ENCODE measurements at places on chromosomes 13 and 19. TPM values are rescaled to one million over a fixed set of nuclear protein-coding genes. Genes with fewer than 3 reads are reported as not detected.

DNA sequence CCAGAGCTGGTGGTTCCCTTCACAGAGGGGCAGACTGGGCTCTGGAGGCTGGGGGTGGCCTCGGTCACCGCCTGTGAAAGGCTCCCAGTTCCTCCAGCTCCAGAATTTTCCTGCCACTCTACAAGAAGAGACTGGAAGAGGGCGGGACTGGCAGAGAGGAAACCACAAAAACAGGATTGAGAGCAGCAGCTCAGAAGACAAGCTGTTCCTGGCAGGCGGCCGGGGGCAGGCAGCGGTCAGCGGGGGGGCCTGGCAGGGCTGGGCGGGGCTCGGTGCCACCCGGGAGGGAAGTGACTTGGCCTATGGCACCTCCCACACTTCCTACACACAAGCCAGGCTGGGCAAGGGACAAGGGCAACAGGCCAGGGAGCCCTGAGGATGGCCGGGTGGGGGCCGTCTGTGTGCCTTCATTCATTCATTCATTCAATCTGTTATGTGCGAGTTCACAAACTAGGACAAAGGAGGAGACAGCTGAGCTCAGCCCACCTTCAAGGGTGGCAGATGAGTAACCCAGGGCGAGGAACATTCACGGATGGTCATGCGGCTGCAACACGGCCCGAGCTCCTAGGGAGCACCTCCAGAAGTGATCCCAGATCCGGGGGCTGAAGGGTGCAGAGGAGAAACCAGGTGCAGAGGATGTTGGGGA, 16.9 kb upstream of the BTBD2 start:
- peak; percentile 99 for DNase-seq

- no peak for DNase-seq
Measured at GRCh38 chr13:105048677-105049076, 1486.8 kb downstream of the EFNB2 start.

- DNase-seq = no peak
Measured at GRCh38 chr13:19572280-19572679, 10.9 kb upstream of the TPTE2 start.

- no peak for DNase-seq
Measured at GRCh38 chr19:10289836-10290356, at the start of gene ICAM5. ICAM5 (plus strand) TSS chr19:10289952; CDS start chr19:10290044, 92 bp downstream.

GRCh38 chr19:35868172-35868822, at the start of gene APLP1:
APLP1 (plus strand) TSS chr19:35868574; CDS start chr19:35868637, 63 bp downstream.
- peak; percentile 95 for DNase-seq

- DNase-seq = no peak
Measured at GRCh38 chr19:31127134-31127967, 221.9 kb downstream of the TSHZ3 start.

- no peak for DNase-seq
Measured at GRCh38 chr13:94057618-94058186, 421.8 kb downstream of the DCT start.

DNA sequence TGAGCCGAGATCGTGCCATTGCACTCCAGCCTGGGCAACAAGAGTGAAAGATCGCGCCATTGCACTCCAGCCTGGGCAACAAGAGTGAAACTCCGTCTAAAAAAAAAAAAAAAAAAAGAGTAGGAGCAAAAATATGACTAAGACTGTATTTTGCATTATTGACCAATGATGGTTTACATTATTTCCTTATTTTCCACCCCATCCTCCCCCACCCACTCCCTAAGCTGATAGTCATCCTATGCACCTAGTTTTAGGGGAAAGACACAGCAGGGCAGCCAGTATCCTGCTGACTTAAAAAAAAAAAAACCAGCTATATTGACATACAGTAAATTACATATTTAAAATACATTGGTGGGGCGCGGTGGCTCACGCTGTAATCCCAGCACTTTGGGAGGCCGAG, 25.1 kb downstream of the VAV1 start:
- DNase-seq = no peak

GRCh38 chr13:110518571-110518970, 43.0 kb downstream of the RAB20 start:
- peak; percentile 50 for DNase-seq

GRCh38 chr19:43707158-43707712, 8.6 kb upstream of the IRGC start:
- DNase-seq = no peak

- DNase-seq = no peak
Measured at GRCh38 chr13:103884101-103884723, 818.0 kb upstream of the SLC10A2 start.

DNA sequence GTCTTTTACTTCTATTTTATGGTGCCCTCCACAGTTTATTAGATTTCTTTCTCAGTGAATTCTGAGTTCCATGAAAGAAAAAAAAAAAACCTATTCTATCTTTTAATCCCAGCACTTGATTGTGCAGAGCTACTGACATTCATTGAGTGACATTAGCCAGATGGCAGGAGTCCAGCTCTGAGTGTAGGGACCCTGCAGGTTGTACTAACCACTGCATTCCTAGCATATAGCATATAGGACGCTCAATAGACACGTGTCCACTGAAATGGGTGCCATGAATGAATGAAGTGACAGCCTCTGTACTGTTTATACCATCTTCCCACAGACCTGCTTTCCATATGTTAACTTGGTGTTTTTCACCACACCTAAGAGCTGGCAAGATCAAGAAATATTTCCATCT, 206.3 kb downstream of the RAP2A start:
- DNase-seq = no peak

DNA sequence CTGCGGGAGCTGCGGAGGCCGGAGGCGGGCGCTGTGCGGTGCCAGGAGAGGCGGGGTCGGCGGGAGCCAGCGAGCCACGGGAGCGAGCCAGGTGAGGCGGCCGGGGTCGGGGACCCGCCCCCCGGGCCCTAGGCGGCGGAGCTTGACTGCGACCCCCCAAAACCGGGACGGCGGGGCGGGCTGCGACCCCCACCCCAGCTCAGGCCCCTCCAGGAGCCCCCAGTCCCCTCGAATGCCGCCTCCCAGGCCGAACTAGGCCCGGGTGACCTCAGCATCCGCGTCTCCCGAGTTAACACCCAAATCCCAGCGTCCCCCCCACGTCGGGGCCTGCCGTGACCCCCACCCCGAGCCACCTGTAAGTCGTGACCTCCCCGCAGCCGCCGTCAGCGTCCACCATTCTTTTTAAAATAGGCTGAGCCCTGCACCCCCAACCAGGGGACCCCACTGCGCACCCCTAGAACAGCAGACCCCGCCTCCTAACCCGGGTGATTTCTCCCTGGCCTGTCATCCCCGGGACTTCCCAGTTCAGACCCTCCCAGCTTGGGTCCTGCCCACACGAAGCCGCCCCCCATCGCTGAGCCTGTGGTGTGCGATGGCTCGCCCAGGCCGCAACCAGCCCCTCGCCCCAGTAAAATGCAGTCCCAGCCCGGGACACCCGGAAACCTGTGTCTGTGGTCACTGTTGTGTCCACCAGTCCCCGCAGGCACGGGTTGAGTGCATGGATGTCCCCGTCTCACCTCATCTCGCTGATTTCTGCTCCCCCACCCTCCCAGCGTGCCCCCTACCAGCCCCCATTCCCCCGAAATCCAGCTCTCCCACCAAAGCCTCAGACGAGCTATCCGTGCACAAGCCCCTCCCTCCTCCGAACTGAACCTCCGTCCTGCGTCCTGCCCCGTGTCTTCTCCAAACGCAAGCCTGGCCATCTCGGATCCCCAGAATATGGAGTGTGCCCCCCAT, 551 bp downstream of the FZR1 start:
- DNase-seq = no peak

GRCh38 chr19:33723512-33723911, 73.2 kb upstream of the KCTD15 start:
- no peak for DNase-seq

- no peak for DNase-seq
Measured at GRCh38 chr13:93724187-93724586, 497.6 kb downstream of the GPC6 start.

DNA sequence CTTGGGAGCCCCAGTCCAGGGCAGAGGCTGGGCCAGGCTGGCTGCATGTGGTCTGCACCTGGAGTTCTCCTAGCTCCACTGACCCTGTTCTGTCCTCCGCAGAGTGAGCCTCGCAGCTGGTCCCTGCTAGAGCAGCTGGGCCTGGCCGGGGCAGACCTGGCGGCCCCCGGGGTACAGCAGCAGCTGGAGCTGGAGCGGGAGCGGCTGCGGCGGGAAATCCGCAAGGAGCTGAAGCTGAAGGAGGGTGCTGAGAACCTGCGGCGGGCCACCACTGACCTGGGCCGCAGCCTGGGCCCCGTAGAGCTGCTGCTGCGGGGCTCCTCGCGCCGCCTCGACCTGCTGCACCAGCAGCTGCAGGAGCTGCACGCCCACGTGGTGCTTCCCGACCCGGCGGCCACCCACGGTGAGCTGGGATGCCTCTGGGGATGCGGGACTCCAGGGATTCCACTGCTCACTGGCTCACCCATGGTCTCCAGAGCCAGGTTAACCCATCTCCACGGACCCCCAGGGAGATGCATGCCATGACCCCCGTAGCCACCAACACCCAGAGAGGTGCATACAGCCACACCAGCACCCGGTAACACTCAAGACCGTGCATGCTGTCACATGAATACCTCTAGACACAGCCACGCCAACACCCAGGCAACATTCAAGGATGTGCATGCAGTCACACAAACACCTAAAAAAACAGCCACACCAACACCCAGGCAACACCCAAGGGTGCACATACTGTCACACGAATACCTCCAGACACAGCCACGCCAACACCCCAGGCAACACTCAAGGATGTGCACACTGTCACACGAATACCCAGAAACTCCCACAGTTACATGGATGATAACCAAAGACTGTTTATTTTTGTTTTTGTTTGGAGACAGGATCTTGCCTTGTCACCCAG, 8.2 kb downstream of the PKN1 start:
- peak; percentile 82 for DNase-seq

GRCh38 chr13:38002606-38003005, 133.0 kb upstream of the TRPC4 start:
- DNase-seq = no peak

GRCh38 chr13:79659121-79659521, 178.2 kb downstream of the NDFIP2 start:
- DNase-seq = no peak

DNA sequence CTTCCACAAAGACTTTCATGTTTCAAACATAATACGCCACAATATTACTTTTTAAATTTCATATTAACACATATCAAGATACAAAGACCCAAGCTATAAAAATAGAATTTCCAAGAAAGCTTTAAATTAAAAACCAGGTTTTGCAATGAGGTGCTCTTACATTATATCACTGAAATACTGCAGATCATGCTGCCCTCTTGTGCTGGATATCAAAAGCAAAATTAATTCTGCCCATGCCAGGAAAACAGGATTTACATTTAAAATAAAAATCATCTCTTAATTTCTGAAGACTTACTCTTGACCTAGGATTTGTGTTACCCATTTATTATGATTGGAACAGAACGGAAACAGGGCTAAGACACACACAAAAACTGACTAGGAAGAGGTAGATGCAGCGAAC, 145.0 kb downstream of the ABCC4 start:
- no peak for DNase-seq

- DNase-seq = no peak
Measured at GRCh38 chr19:6577476-6578125, 13.3 kb downstream of the CD70 start.

DNA sequence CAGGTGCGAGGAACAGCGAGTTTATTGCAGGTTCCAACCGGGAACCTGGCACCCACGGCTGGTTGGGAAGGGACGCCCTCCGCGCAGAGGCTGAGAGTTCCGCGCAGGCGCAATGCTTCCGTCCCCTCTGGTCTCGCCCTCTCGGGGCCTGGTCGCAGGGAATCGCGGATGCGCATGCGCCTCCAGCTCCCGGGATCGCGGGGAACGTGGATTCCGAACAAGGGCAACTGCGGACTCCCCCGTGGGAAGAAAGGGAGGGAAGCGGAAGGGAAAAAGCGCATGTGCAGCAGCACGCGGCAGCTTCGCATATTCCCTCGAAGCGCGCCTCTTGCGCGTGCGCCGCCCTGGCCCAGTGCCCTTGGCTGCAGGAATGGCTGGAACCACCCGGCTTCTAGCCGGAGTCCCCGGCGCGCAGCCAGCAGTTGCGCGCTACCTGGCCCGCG, 1.1 kb downstream of the TSSK6 start:
- peak; percentile 90 for DNase-seq

DNA sequence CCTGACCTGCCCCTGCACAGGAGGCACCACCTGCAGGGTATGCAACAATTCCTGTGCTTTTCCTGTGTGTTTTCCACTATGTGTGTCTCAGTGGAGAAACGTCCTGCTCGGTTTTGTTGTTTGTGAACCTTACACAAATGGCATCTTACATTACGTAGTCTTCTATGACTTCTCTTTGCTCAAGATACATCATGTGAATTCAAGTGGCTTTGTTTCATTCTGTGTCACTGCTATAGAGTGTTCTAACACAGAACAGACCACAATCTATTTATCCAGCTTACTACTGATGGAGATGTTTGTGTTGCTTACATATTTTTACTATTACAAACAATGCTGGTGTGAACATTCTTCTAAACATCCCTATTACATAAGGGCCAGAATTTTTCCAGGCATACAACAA, 97.7 kb downstream of the ANKRD10 start:
- no peak for DNase-seq

GRCh38 chr13:70363991-70364390, 255.7 kb upstream of the KLHL1 start:
- no peak for DNase-seq

GRCh38 chr19:49855676-49856573, 5.0 kb downstream of the PTOV1 start:
- DNase-seq = no peak

DNA sequence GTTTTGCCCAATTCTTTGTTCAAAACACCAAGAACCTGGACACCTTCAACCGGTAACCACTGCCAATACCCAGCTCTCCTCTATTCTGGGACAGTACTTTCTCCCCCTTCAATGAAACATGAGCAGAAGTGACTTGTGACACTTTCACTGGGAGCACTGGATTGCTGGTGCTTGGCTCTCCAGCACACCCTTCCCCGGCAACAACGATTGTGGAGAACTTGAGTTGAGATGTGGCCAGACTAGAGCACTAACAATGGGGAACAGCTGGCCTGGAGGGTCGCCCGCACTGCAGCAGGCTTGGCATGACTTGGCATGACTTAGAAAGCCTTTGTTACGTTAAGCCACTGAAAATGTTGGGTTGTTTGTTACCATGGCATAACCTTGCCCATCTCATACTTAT, 7.5 kb upstream of the B3GLCT start:
- no peak for DNase-seq

- DNase-seq = no peak
Measured at GRCh38 chr19:29016926-29017760, 195.8 kb downstream of the UQCRFS1 start.

NLRP4 gene
- not detected for total RNA-seq

FUT1 gene
- total RNA-seq = 9.1 TPM

CLC gene
- total RNA-seq = not detected

POU4F1 gene
- not detected for total RNA-seq

MEIS3 gene
- total RNA-seq = 3.8 TPM

PRR19 gene
- not detected for total RNA-seq

ZNF677 gene
- total RNA-seq = 11.3 TPM
